ENCODE measurements at places on chromosomes 7 and 10.

DNA sequence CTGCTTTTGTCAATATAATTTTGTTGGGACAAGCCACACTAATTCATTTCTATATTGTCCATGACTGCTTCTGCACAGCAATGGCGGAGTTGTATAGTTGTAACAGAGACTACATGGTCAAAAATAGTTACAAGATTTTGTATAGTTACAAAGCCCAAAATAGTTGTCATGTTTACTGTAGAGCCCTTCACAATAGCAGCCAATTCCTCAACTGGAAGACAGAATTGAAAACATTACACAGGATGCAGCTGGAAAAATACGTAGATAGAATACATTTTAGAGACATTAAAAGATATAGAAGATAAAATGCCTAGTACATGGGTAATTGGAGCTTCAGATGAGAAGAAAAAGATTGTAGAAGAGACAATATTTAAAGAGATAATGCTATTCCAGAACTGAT is 156.4 kb upstream of the FEZF1 start:
- DNase-seq: no peak

DNA sequence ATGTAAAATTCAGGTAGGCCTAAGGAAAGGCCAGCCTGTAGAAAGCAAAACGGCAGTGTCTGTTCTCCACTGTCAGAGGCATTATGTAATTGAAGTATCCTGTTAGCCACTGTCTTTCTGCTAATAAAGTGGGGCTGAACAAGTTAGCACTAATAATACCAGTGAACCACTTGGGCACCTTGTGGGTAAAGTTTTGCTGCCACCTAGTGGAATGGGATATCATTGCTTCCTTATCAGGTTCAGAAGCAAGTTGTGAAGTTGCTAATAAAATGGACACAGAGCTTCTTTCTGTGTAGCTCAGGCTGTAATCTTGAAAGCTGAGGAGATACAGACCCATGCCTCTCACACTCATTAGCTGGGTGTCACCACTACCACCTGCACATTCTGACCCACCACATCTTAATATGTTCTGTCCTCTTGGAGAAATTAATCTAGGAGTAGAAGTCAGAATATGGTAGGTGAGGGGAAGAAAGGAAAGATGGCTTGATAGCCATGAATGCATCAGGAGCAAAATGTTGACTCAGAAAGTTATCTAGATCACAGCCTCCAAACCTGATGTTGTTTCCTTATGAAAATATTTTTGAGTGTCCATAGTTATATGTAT is 175.1 kb downstream of the SEPTIN7 start:
- DNase-seq: peak; percentile 60

DNA sequence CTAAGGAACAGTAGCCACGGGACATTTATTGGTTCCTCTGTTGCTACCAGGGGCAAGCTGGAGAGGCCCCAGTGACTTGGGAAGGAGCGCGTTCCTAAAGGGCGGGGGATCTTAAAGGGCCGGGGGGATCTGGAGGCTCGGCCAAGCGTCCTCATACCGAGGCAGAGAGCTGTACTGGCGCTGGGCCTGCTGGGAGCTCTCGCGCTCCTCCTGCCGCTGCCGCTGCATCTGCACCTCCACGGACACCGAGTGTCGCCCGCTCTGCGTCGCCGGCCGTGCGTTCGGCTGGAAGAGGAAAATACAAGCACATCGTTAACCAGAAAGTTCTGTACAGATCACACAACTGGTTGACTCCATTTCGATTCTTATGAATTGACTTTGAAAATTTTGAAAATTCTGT is 695.6 kb downstream of the PARD3 start:
- no peak for DNase-seq

GRCh38 chr10:120530699-120531098 is 73.7 kb downstream of the PLPP4 start:
- DNase-seq: no peak

DNA sequence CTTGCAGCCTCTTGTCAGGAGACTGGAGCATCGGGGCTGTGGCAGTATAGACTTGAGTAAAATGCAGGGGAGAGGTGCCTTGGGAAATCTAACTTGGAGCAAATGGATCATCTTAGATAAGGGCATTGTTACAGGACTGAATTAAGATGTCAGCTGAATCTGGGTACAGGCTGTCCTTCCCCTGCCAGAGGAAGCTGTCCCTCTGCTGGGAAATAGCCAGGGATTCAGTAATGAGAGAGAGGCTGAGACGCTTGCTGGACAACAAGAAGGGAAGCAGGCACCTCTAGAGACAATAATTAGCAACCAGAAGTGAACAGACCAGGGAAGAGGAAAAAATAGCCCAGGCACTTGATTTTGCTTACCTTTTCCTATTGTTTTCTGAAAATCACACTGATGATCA is 20.7 kb upstream of the RAPGEF5 start:
- no peak for DNase-seq

DNA sequence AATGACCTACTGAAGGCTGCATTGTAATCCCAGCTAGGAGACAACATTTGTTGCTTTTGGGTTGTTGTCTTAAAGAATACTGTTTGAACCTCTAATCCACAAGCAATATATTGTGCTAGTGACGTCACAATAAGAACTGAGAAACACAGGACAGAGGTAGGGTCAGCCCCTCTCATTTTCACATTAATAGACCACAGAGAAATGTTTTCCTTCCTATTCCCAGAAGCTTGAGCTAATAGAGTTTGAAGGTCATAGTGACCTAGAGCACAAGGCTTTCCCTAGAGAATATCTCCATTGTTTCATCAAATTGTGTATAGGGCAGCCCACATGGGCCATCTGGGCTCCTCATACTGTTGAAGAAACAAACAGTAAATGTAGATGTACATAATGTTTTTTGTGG is 300.9 kb upstream of the AKR1E2 start:
- DNase-seq: no peak

DNA sequence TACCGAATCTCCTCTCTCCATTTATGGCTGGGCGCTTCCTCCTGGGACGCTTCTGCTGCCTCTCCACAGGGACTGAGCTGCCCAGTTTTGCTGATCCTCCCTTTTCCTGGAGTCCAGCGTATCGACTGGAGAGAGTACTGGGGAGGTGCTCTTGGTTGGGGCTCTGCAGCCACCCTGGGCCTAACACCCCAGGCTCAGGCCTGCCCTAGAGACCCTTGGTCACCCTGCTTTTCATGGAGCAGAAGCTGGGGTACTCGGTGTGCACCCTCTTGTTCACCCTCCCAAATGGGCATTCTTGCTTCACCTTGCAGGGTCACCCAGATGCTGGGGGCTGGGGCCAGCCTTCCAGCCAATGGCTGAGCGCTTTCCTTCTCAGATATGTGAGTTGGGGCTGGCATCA is 88.8 kb upstream of the RET start:
- DNase-seq: no peak

DNA sequence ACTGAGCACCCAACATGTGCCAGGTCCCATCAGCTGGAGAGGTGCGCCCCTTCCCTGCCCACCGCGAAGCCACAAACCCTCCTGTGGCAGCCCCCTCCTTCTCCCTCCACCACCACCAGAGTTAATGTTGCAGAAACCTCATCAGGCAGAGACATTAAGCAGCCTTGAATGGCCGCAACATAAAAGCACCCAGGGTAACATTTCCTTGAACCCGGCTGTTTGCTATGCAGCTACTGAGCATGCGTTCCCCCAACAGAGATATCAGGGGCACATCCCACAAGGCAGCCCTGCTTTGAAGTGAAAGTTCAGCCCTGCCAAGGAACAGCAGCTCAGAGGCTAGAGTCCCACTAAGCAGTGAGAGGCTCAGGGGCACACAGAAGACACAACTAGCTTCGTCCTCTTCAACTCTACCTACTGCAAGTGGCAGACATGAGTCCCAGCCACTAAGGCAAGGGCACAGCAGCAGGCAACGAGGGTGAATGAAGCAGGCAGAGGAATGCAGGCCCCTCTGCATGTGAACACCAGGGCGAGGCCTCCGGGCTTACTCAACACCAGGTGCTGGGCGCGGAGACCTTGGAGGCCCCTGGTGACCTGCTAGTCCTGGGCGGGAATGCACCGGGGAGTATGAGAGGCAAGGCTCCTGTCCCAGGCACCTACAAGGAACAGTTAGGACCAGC is 107.4 kb downstream of the SLIT1 start:
- no peak for DNase-seq

GRCh38 chr10:127414024-127414423 is 135.1 kb upstream of the NPS start:
- no peak for DNase-seq

GRCh38 chr7:30649717-30650420 is 32.4 kb downstream of the CRHR2 start:
- no peak for DNase-seq

DNA sequence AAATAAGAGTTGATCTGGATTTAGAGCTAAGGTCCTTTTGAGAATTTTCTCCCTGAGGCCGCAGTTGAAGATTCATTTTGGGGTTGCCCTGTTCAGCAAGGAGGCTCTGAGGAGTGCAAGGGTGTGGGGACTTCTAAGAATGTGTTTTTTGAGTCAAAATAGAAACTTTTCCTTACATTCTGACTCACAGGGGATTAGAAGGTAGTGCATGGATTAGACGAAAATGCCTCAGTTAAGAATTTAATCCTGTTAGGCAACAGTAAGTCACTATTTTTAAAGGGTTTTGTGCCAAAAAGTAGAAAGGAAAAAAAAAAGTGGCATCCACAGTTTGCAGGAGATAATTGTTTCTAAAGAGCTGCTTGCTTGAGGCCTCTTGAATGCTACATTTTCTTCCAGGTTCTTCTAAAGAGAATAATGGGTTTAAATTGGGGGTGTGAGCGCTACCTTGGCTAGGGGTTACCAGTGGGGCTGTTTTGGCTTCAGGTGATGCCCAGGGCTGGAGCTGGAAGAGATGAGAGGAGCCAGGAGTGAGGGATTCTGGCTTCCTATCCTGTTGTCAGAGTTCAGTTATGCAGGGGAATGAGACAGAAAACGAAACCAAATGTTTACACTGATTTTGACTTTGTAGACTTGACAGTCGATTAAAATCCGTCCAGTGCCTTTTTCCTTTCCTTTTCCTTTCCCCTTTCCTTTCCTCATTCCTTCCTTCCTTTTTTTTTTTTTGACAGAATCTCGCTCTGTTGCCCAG is 52.9 kb downstream of the BAMBI start:
- no peak for DNase-seq

- DNase-seq: no peak
Observed at GRCh38 chr7:1856888-1857441, 186.9 kb downstream of the ELFN1 start.

GRCh38 chr10:132602614-132603013 is 65.0 kb downstream of the INPP5A start:
- no peak for DNase-seq

- DNase-seq: no peak
Observed at GRCh38 chr7:43110791-43111535, 1.5 kb upstream of the HECW1 start.

GRCh38 chr7:43553999-43554398 is 28.9 kb upstream of the STK17A start:
- DNase-seq: no peak

DNA sequence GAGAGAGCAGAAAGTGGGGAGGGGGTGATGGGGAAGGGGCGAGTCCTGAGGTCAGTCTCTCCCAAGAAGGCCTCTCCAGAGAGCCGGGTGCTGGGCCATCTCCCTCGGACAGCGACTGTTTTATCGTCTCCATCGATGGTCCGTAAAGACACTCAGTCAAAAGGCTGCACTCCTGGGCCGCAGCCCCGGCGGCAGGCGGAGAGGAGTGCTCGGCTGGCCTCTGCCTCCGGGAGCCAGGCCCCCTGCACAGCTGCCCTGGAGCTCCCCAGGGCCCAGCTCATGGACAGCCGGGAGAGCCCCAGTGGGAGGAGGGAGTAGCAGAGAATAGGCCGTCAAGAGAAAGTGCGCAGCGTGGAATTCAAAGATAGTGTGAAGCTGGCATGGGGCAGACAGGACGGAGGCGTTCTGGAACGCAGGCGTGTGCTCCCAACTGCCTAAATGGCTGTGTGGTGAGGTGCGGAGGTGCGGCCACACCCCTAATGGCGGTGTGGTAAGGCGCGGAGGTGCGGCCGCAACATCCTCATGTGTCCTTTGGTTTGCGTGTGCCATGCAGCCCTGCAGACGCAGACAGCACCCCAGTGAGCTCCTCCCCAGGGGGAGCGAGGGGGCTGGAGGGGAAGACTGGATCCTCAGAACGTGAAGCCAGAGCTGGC is 477.5 kb upstream of the FOXK1 start:
- DNase-seq: no peak

DNA sequence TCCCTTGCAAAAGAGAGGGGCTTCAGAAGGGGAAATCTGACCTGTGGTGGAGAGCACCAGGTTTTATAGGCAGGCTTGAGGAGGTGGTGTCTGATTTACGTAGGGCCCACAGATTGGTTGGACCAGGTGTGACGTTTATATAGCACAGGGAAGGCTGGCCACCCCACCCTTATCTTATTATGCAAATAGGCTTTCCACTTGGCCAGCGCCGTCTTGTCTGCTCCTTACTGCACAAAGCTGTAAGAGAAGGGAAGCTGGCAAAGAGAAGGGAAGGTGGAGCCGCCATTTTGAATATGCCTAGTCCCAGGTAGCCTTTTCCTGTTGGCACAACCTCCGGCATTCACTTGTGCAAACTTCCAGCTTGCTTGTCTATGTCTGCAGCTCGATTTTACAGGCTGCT is 221.4 kb downstream of the GATA3 start:
- DNase-seq: no peak

DNA sequence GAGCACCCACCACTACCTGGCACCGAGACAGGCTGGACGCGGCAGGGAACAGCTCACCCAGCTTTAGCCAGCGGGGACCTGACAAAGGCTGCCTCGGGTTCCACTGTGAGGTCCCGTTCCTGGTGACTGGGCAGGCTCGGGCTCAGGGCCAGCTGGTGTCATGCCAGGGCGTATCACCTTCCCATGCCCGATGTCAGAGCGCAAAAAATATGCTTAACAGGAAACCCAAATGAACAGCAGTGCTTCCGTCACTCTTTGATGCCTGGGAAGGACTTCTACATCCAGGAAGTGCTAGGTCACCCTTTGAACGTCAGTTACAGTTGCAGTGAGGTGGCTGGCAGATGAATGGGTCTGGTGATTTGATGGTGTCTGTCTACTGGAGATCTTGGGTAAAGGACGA is 106.0 kb downstream of the ADARB2 start:
- no peak for DNase-seq

DNA sequence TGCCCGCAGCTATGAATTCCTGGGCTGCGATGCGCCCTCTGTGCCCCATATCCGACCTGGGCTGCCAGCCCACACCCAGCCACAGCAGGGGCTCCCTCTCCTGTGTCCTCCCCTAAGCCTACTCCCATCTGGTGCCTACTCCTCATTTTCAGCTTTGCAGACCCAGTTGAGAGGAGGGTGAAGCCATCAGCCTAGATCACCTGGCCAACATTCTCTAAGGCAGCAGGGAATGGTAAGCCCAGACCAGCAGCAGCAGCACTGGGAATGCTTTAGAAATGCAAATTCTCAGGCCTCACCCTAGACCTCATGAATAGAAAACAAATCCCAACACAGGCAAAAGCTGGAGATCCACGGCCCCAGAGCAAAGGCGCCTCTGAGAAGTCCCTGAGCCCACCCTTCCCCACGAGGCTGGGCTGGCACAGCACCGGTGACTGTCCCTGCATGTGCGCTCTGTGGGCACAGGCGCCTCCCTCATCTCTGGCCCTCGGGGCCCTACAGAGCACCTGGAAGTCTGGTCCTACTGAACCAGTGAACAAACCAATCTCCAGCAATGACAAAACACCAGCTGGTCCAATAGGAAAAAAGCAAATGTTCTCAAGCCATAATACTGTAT is 161.4 kb downstream of the GFRA1 start:
- DNase-seq: no peak

GRCh38 chr7:130489140-130489983 is 2.5 kb upstream of the MEST start:
- no peak for DNase-seq
